ENCODE measurements at places on chromosomes 3 and 15. TPM values are rescaled to one million over a fixed set of nuclear protein-coding genes. Genes with fewer than 3 reads are reported as not detected.

DNA sequence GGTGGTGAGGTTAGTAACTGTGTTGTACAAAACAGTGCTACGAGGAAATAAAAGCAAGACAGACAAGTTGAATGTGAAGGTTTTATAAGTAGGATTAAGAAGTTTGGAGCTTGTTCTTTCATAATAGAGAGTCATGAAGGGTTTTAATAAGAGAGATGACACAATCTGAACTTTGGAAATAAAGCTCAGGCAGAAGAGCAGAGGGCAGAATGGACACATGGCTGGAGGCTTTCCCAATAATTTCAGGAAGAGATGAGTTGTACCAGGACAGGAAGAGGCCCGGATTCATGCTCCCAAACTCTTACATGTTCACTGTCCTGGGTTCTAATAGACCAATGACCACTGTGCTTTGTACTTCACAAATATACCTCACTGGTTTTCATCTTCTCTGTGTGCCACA, 194.8 kb downstream of the SLC9A9 start:
- H3K27me3 ChIP-seq: no peaks in the 10 kb centered on the region
- H3K36me3 ChIP-seq: peaks cover 7% of the 10 kb centered on the region
- no peak for DNase-seq
- H3K4me3 ChIP-seq: no peak overlapping the region
- no peak overlapping the region for H3K27ac ChIP-seq

HTR3E gene
- not detected for total RNA-seq

SAMD7 gene
- not detected for total RNA-seq

C3orf85 gene
- total RNA-seq: not detected

RAB5A gene
- 55.7 TPM for total RNA-seq

GRCh38 chr3:179072100-179072438, 460 bp upstream of the ZMAT3 start:
- no peaks in the 10 kb centered on the region for H3K36me3 ChIP-seq
- H3K27me3 ChIP-seq: no peaks in the 10 kb centered on the region
- peak overlapping the region; percentile 92 for H3K4me3 ChIP-seq
- no peak for DNase-seq

- H3K27me3 ChIP-seq: no peaks in the 10 kb centered on the region
- H3K27ac ChIP-seq: no peak overlapping the region
- no peaks in the 10 kb centered on the region for H3K36me3 ChIP-seq
Measured at GRCh38 chr3:45103753-45104714, 42.1 kb downstream of the CDCP1 start.

- no peak overlapping the region for H3K4me3 ChIP-seq
- no peaks in the 10 kb centered on the region for H3K36me3 ChIP-seq
- DNase-seq: no peak
- H3K27me3 ChIP-seq: no peaks in the 10 kb centered on the region
Measured at GRCh38 chr3:127740136-127740915, 67.6 kb downstream of the ABTB1 start.

GRCh38 chr15:69706353-69707097, 253.9 kb downstream of the RPLP1 start:
- no peaks in the 10 kb centered on the region for H3K36me3 ChIP-seq
- DNase-seq: no peak
- H3K4me1 ChIP-seq: peaks cover 19% of the 10 kb centered on the region
- no peaks in the 10 kb centered on the region for H3K27me3 ChIP-seq
- no peak overlapping the region for H3K27ac ChIP-seq
- H3K4me3 ChIP-seq: no peak overlapping the region

GRCh38 chr3:102068327-102068726, 219.0 kb downstream of the NFKBIZ start:
- no peak for DNase-seq
- H3K4me3 ChIP-seq: no peak overlapping the region
- no peaks in the 10 kb centered on the region for H3K27me3 ChIP-seq
- no peaks in the 10 kb centered on the region for H3K4me1 ChIP-seq
- H3K36me3 ChIP-seq: no peaks in the 10 kb centered on the region

DNA sequence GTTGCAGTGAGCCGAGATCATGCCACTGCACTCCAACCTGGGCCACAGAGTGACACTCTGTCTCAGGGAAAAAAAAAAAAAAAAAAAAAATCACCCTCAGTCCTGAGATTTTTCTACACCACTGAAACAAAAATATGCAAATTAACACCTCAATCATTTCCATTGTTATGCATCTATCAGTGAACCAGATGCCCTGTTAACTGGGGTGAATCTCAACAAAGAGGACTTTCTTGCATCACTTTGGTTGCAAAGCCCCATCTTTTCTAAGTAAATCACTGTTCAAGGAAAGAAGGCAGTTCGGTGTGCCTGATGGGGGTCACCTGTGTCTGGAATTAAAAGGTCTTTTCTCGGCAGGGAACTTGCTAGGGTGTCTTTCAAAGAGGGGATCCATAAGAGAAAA, 421.6 kb downstream of the EPHB1 start:
- no peak overlapping the region for H3K4me3 ChIP-seq
- H3K27me3 ChIP-seq: no peaks in the 10 kb centered on the region
- no peaks in the 10 kb centered on the region for H3K4me1 ChIP-seq
- no peak for DNase-seq
- no peaks in the 10 kb centered on the region for H3K36me3 ChIP-seq
- no peak overlapping the region for H3K27ac ChIP-seq

GRCh38 chr3:48503401-48504050, 448 bp downstream of the SHISA5 start:
- no peaks in the 10 kb centered on the region for H3K27me3 ChIP-seq
- peaks cover 59% of the 10 kb centered on the region for H3K4me1 ChIP-seq
- H3K4me3 ChIP-seq: peak overlapping the region; percentile 61
- peak overlapping the region; percentile 92 for H3K27ac ChIP-seq

NIPA2 gene
- 23.1 TPM for total RNA-seq

- H3K36me3 ChIP-seq: no peaks in the 10 kb centered on the region
- peaks cover 7% of the 10 kb centered on the region for H3K4me1 ChIP-seq
- H3K4me3 ChIP-seq: no peak overlapping the region
- H3K27ac ChIP-seq: no peak overlapping the region
- DNase-seq: no peak
- no peaks in the 10 kb centered on the region for H3K27me3 ChIP-seq
Measured at GRCh38 chr3:140092848-140093536, 158.0 kb downstream of the CLSTN2 start.

DNA sequence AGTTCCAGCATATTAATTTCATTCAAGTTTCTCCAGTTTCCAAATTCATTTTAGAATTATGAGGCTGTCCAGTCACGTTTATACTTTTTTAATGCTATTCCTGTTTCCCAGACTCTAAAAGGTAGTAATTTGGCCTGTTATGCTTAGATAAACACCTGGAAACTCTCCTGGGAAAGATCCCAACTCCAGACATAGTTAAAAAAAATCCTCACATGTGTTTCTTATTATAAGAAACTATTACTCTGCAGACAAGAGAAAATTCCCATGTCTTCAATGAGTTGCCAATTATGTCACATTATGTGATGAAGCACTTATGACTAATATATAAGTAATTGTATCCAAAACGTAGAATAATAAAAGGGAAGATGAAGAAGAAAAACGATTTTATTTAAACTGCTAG, 137.1 kb upstream of the TMC3 start:
- no peaks in the 10 kb centered on the region for H3K36me3 ChIP-seq
- no peak for DNase-seq
- H3K4me3 ChIP-seq: no peak overlapping the region
- no peaks in the 10 kb centered on the region for H3K27me3 ChIP-seq
- H3K27ac ChIP-seq: no peak overlapping the region

GRCh38 chr3:184361932-184362667, 590 bp downstream of the POLR2H start:
- peaks cover 31% of the 10 kb centered on the region for H3K4me1 ChIP-seq
- H3K27me3 ChIP-seq: no peaks in the 10 kb centered on the region
- peak overlapping the region; percentile 87 for H3K4me3 ChIP-seq
- H3K36me3 ChIP-seq: no peaks in the 10 kb centered on the region
- DNase-seq: peak; percentile 94

CLEC3B gene
- 41.7 TPM for total RNA-seq

DNA sequence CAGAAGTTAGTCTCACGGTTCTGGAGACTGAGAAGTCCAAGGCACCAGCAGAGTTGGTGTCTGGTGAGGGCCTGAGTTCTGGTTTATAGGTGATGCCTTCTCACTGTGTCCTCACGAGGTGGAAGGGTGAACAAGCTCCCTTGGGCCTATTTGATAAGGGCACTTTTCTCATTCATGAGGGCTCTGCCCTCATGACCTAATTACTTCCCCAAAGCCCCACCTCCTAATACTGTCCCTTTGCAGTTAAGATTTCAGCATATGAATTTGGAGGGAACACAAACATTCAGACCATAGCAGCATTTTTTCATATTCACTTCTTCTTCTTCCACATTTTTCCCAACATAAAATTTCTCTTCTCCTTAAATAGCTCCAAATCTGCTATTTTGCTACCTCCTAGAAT, 41.5 kb downstream of the TMEM41A start:
- no peak for DNase-seq
- H3K4me1 ChIP-seq: no peaks in the 10 kb centered on the region
- H3K4me3 ChIP-seq: no peak overlapping the region
- no peak overlapping the region for H3K27ac ChIP-seq

- no peak overlapping the region for H3K4me3 ChIP-seq
- H3K4me1 ChIP-seq: no peaks in the 10 kb centered on the region
- no peak overlapping the region for H3K27ac ChIP-seq
- H3K36me3 ChIP-seq: no peaks in the 10 kb centered on the region
Measured at GRCh38 chr15:31248263-31248662, 78.4 kb upstream of the KLF13 start.

HCLS1 gene
- 35.4 TPM for total RNA-seq

SUCNR1 gene
- total RNA-seq: 0.49 TPM

THBS1 gene
- total RNA-seq: 513 TPM

GOLGA8Q gene
- 2.7 TPM for total RNA-seq

HIGD1A gene
- total RNA-seq: 173 TPM

- no peaks in the 10 kb centered on the region for H3K27me3 ChIP-seq
- peaks cover 25% of the 10 kb centered on the region for H3K4me1 ChIP-seq
- peaks cover 42% of the 10 kb centered on the region for H3K36me3 ChIP-seq
- peak overlapping the region; percentile 99 for H3K27ac ChIP-seq
Measured at GRCh38 chr3:101851072-101851770, 1.9 kb downstream of the NFKBIZ start.

DNA sequence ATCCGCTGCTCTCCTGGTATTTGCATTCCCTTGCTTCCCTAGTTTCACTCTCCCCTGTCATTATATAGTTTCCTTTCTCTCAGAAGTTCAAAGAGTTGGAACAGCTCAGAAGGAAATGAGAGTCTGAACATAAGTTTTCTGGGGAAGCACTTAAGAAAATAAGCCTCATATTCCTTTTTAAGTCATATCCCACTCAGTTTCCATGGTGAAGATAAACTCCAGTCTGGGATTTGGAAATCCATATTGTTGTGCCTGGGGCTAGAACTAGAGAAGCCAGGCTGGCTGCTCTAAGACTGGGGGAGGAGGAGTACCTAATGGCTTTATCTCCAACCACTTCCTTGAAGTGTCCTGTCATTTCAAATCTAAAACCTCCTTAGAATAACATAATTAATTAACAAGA, 134.2 kb upstream of the ALCAM start:
- H3K4me3 ChIP-seq: no peak overlapping the region
- H3K27me3 ChIP-seq: no peaks in the 10 kb centered on the region
- H3K4me1 ChIP-seq: no peaks in the 10 kb centered on the region

- no peak for DNase-seq
- H3K4me1 ChIP-seq: peaks cover 22% of the 10 kb centered on the region
- H3K36me3 ChIP-seq: no peaks in the 10 kb centered on the region
- H3K27ac ChIP-seq: no peak overlapping the region
- no peak overlapping the region for H3K4me3 ChIP-seq
Measured at GRCh38 chr15:78907577-78907976, 34.9 kb downstream of the MORF4L1 start.

DNA sequence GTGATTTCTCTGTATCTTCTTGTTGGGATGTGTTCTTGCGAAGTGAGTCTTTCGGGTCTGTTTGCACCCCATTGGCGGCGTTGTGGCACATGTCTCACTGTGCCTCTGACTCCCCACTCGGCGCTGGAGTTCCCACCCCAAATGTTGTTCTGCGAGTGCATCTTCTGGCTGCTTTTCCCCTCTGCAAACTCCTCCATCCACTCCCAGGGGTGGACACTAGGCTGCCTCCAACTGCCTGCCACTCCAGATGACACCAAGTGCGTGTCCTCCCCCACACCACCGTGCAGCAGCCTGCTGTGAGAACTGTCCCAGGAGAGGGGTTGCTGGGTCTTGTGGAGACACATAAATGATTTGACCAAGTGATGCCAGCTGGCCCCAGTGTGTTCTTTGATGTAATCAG, 17.6 kb downstream of the EFCC1 start:
- no peaks in the 10 kb centered on the region for H3K36me3 ChIP-seq
- no peak overlapping the region for H3K27ac ChIP-seq
- H3K4me1 ChIP-seq: peaks cover 46% of the 10 kb centered on the region
- H3K27me3 ChIP-seq: no peaks in the 10 kb centered on the region

- no peak for DNase-seq
- H3K4me3 ChIP-seq: no peak overlapping the region
- no peak overlapping the region for H3K27ac ChIP-seq
- no peaks in the 10 kb centered on the region for H3K36me3 ChIP-seq
- peaks cover 4% of the 10 kb centered on the region for H3K4me1 ChIP-seq
- no peaks in the 10 kb centered on the region for H3K27me3 ChIP-seq
Measured at GRCh38 chr15:41336549-41336948, 3.9 kb downstream of the NUSAP1 start.

HRG gene
- total RNA-seq: 0.25 TPM
